Fibroblast of skin of left quadriceps (primary cell): ENCODE measurements at places on chromosomes 2 and 18.

DNA sequence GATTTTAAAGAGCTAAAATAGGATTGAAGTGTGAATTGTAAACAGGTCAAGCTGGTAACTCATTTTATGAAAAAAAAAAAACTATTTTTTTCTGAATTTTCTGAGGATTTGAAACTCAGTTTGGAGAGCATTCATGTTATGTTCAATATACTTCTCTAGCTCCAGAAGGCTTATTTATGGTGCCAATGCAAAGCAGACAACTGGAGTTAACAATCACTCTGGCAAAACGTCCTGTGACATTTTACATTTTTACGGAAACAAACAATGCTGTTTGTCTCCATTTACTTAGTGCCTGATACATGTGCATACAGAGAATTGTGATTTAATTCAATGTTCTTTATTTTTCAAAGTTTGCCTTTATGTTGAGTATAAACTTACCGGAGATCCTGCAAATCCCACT is 96.0 kb downstream of the COL5A2 start:
- DNase-seq, result no peak

- no peak for DNase-seq
Measured at GRCh38 chr2:134892282-134893035, 26.2 kb upstream of the CCNT2 start.

- no peak for DNase-seq
Measured at GRCh38 chr2:153543635-153544071, 65.1 kb upstream of the RPRM start.

DNA sequence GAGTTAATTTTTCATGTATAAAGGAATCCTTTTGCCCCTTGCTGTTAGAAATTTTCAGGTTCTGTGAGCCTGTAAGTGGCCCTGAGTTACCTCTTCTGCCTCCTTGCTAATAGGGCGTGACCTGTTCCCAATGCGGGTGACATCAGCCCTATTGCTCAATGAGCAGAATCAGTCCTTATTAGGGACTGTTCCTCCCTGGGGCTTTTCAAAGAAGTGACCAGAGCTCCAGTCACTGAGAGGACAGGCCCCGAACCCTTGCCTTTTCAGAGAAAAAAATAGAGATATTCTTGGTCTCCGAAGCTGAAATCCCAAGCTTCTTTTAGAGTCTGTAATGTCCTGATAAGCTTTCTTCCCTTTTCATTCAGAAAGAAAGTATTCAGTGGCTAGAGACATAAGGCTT is 8.2 kb upstream of the APOB start:
- DNase-seq, result no peak
